AG04449 (cell line): ENCODE measurements at places on chromosomes 1 and 21.

DNA sequence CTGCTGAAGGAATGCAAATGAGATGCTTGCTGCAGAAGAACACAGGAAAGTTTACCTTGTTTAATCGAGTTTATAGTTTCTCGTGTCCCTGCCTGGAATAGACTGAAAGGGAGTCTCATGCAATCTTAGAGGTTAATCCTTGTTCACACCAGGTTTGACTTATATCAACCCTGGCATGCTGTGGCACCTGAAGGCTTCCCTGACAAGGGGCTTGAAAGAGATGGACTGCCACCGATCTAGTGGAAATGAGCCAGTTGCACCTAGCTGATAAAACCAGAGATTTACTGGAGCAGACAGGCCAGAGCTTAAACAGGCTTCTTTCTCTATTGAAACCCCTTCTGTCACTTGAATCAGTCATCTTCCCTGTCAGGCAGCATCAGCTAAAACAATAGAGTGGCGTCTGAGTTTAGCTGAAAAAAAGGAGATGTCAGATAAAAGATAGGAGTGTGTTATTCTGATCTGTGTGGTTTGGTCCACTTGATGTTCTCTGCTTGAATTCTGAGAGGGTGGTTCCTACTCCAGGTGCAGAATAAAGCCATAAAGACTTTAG is 349.7 kb downstream of the RWDD3 start:
- DNase-seq = no peak

DNA sequence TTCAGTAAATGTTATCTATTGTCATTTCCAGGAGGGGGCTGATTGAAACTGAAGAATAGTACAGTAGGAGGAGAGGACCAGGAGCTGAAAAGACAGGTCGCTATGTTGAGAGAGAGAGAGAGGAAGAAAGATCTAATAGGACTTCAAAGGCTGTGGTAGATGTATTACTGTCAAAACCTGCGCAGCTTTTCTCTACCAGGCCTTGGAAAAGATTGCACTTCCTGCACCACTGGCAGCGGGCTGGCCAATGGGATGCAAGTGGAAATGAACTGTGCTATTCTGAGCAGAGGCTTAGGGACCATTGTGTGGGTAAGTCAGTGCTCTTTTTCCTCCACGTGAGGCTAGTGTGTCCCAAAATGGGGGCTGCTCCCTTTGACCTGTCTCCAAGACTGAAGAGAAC is 47.1 kb downstream of the MDM4 start:
- DNase-seq = no peak

- DNase-seq = no peak
Observed at GRCh38 chr1:111516005-111516535, 12.6 kb upstream of the ADORA3 start.

GRCh38 chr1:112807117-112807516 is 92.0 kb upstream of the PPM1J start:
- DNase-seq = no peak

- no peak for DNase-seq
Observed at GRCh38 chr1:225494789-225495359, 67.0 kb upstream of the LBR start.

DNA sequence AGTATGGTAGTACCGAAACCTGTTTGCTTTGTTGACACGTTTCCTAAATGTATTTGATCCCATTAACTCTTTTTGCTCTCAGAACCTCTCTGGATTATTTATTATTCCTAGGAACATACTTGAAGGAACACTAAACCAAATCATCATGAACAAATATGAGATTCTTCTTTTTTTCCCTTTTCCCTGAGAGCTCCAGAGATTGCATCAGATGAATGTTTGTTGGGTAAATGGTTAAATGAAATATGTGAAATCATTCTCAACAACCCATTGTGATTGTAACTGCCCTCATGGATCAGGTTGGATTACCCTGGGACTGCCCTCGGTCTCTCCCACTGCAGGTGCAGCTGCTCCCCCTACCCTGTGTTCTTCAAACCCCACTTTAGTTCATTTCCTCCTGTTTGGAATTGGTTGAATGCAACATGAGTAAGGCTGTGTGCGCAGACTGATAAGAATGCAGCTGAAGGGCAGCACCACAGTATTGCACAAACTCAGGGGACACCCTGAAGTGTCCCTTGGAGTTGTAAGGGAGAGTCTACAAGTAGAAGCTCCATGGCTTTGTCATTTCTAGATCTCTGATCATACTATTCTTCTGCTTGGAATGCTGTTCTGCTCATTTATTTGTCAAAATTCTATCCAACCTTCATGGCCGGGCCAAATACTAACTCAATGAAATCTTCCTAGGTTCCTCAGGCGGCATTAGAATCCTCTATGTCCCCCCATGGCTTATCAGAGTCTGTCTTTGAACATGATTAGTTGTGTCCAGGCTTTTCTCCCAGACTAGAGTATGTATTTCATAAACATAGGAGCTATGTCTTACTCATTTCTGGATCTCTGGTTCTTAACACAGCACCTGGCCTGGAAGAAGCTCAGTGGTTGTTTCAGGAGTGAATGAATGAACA is 47.1 kb upstream of the NEK2 start:
- DNase-seq = no peak

- no peak for DNase-seq
Observed at GRCh38 chr1:27868932-27869718, 3.2 kb upstream of the THEMIS2 start.

DNA sequence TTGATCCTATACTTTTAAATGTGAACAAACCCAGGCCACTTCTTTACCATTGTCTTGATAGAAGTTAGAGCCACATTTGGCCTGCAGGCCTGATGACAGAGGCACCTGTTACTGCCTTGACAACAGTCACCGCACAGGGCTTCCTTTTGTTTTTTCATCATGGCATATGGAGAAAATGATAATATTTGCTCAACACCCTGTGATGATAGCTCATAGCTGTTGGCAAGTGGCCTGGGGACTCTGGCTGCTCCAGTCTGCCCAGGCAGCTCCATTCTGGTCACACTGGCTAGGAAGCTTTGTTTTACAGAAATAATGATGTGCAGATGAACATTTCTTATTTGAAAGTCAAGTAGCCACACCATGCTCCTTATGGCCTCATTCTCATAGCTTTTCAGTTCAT is 89.6 kb upstream of the GPR88 start:
- no peak for DNase-seq

DNA sequence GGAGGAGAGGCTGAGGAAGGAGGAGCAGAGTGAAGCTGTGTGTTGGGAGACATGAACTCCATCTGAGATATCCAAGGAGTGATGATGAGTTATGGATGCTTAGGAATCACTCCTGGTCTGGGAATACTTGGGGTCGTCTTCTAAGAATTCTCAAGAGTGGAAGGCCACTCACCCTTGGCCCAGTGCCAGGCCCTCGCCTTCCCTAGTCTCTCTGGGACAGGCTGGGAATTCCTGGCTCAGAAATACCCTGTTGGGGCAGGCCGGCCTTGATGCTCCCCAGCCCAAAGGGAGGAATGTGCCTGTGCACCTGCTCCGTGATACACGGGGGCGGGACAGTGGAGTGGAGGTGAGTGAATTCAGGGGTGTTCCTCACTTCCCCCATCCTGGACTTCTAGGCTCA is 12.6 kb upstream of the LMNA start:
- DNase-seq = no peak

GRCh38 chr1:83960669-83961277 is 38.2 kb downstream of the TTLL7 start:
- no peak for DNase-seq

DNA sequence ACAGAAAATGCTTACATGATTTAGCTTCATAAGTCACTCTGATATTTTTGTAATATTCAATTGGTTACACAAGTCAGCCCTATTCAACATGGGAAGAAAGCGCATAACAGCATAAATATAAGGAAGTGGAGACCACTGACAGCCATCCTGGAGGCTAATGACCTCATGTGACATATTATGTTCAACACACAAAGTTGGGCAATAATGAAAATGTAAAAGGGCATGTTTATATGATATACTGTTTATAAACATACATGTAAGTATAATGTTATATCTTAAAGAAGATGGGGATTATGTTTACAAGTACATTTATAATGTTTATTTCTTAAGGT is 30.2 kb downstream of the EVI5 start:
- no peak for DNase-seq

DNA sequence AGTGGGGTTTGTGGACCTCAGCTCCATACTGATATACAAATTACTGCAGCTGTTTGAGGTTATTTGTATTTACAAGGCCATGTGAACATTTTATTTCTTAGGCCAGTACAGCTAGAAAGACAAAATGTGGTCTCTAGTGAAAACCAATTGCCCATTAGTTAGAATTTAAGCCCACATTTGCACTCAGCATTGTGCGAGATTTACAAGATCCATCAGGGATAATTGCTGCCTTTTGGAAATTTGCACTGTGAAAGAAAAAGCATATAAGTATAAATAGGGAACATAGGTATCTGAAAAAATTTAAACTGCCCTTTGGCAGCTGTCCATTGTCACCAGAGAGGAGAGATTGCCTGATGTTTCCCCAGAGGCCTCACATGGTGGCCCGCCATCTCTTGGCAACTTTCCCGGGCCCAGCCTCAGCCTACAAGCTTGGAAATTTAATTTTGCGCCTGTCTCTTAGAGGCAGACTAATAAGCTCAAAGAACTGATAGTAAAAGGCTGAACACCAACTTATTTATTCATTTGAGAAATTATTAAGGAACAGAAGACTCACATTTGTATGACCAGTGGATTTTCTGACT is 120.7 kb downstream of the MAP3K21 start:
- DNase-seq = no peak

- no peak for DNase-seq
Observed at GRCh38 chr1:114388432-114389003, 122.5 kb downstream of the TRIM33 start.

DNA sequence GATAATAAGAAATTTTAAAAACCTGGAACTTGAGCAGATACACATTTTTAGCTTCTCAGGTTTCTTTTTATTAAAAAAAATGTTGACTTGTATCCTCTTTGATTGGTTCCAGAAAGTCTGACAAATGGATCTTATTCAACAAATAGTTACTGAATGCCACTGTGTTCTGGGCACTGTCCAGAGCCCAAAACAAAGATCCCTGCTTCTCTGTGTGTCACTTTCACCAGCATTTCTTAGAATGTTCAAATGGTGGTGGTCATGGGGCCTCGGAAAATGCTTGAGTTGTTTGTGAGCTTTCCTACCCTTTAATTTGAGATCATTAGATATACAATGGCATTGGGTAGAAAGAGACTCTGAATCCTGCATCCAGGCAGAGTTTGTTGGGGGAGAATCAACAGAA is 19.9 kb downstream of the ACTN2 start:
- no peak for DNase-seq

- no peak for DNase-seq
Observed at GRCh38 chr1:156766298-156767100, 836 bp upstream of the PRCC start.

GRCh38 chr21:26965040-26965906 is 1.6 kb downstream of the ADAMTS5 start:
- no peak for DNase-seq

GRCh38 chr1:188228623-188229022 is 1399.9 kb downstream of the PLA2G4A start:
- no peak for DNase-seq
